ENCODE measurements at places on chromosomes 2 and 18.

- DNase-seq, result no peak
These were observed 224.4 kb upstream of the APCDD1 start for GRCh38 chr18:10230072-10230471.

DNA sequence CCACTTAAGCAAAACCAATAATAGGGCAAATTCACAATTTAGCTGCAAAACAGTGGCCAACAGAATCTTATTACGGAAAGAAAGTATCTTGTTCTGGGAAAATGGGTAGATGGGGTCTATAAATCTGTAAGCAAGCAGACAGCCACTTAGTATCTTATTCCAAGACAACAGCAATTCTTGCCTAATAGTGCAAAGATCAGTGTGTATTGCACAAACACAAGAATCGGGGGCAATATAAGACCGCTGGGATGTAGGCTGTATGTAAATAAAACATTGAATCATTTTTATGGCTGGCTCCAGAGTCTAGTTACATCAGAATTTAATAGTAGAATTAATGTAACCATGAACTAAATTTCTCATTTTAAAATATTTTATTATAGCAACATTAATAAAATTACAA lies 85.6 kb downstream of the FBXO15 start:
- DNase-seq, result no peak

- DNase-seq, result no peak
These were observed 4.9 kb upstream of the SIX2 start for GRCh38 chr2:45014016-45014702.

DNA sequence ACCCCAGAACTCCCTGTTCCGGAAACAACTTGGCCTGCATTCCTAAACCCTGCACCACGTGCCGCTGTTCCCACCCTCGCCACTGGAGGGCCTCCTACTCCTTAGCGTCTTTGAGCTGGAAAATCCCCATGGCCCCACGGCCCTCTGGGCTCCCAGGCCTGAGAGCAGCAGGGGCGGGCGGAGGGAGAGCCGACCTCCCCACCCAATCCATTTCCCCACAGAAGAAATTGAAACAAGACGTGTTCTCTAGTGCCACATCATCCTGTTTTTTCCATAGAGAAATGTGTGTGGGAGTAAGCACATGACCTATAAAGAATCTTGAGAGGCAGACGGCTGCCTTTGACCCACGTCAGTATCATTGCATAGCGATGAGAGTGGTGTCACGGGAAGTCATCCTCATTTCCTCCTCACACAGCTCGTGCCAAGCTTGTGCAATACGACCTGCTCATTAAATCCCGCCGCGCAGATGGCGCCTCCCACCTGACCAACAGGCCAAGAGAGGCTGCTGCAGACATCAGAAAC lies 79.2 kb downstream of the LAMA1 start:
- DNase-seq, result no peak

DNA sequence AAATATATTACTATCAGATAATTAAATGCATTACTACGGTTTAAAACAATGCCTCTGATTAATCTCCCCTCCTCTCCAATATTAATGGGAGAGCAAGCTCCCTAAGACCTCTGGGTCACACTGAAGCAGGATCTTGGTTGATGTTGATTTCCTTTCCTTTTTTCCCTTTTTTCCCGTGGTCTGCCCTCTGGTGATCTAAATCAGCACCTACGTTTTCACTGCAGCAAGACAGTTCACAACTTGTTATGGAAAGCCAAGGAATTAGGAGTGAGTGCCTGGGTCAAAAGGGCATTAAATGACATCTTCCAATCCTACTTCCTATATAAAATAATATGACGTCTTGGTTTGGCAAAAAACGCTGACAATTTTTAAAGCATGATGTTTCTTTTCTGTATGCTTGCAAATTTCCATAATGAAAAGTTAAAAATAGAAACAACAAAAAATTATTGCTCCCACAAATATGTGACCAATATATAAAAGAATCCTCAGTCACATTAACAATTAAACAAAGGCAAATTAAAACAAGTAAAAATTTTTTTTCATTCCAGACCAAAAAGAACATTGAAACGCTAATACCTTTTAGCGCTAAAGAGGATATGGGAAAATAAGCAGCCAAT lies 7.9 kb upstream of the CFAP36 start:
- no peak for DNase-seq

DNA sequence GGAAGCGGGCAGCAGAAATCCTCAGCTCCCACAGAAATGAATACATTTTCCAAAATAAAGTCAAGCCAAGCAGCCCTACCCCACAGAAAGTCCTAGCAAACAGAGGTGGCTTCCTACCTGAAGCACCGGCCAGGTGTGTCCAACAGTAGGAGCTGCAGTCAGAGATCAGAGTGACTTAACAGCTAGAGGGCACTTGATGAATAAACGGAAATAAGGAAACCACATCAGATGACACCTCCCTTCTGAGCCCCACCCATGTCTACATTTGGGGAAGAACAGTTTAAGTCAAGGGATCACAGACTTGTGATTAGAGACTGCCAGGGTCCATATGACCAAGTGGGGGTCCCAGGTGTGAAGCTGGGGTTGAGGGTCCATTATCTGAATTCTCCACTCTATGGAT lies at the start of gene CXCR1:
TSS of gene CXCR1 (minus strand) at position 172 of the 400 bp plus-strand sequence. CDS start 1,751 bp downstream, outside the sequence.
- DNase-seq, result no peak

GRCh38 chr18:31658670-31659575 lies 25.5 kb downstream of the B4GALT6 start:
- no peak for DNase-seq

DNA sequence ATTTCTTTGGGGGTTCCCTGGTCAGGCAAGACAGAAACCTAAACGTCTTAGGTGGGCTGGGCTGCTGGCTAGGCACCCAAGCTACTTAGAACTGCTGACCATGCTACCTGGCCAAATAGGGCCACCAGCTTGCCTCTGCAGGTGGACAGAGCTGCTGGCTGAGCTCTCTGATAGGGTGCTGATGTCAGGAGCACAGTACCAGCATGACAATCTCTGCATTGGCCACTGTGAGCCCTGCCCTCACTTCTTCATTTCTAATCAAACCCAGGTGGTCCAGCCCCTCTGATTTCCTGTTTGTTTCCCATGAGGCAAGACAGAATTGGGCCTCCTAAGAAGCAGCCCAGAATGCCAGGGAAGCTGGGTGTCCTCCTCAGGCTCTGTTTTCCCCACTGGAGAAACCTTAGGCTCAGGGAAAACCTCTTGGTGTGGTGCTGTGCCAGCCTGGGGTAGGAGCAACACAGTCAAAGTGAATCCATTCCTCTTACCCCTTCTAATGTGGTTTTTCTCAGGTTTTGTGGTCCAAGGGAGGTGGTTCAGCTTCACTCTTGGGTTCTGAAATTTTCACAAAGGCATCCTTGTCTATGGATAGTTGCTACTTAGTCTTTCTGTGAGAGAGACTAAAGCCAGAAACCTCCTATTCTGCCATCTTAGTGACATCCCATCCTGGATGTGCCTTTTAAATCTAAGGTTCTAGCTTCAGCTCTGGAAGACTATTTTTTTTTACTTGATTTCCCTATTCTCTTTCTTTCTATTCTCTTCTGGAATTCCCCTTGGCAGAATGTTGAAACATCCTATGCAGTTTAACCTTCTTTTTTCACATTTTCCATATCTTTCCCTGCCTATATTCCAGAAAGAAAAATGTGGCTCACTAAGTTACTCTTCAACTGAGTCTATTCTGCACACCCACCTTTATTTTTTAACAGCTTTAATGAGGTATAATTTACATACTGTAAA lies 15.2 kb downstream of the SP100 start:
- no peak for DNase-seq

DNA sequence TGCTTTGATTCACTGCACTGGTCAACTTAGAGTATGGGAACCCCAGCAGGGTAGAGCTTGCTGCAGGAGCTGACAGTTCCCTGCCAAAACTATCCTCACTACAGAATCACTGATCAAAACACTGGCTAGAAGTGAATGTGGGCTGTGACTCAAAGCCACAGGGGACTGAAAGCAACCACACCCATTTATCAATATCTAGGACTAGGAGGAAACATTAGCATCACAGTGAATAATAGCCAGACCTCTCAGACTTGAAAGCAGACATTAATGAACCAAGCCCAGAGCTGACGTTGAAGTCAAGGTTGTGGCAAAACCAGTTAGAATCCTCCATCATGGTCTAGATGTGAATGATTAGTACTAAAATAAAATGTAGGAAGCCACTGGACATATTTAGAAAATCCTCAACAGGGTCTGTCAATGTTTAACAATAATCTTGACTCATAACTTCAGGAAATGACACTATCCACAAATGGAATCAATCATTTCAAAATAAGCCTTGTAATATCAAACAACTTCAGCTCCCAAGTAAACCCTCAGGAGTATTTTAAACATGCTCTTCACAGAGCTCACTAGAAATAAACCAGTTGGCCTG lies 131.4 kb downstream of the CDH20 start:
- no peak for DNase-seq

GRCh38 chr2:100040906-100041305 lies 101.5 kb downstream of the AFF3 start:
- no peak for DNase-seq

DNA sequence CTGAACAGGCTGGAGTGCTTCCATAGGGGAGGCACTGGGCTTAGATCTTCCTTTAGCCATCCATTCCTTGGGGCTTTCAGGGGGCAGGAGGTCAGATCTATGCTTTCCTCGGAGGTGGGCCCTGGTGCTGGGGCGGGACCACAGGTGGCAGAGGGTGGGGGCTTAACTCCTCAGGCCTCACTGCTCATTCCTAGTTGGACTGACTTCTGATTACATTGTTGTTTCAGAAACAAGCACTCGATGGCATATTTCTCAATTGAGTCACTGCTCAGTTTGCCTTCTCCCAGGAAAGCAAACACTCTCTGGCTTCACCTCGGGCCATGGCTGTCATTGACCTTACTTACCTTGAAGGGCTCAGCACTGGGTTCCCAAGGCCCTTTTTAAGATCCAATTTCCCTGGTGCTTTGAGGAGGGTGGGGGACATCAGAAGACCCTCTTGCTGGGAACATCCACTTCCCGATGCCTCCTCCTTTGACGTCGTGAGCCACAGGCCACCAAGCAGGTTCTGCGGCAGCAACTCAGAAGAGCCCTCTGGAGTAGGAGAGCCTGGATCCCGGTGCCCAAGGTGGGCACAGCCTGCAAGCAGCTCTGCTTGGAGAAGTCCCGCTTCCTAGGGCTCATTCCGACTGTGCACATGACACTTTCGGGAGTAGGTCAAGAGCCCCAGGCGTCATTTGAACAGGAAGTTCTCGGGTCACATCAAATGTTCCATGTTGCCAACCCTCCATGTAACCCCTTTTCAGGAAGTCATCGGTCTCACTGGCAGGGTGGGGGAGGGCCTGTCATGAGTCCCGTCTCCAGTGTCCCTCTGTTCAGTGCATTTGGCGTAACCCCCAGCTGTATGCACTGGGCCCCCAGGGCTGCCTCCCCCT lies 40.6 kb downstream of the SDC1 start:
- DNase-seq, result no peak

GRCh38 chr2:78701546-78701945 lies 324.0 kb upstream of the REG3G start:
- DNase-seq, result no peak

GRCh38 chr2:173427887-173428668 lies 73.4 kb downstream of the CDCA7 start:
- DNase-seq, result no peak

DNA sequence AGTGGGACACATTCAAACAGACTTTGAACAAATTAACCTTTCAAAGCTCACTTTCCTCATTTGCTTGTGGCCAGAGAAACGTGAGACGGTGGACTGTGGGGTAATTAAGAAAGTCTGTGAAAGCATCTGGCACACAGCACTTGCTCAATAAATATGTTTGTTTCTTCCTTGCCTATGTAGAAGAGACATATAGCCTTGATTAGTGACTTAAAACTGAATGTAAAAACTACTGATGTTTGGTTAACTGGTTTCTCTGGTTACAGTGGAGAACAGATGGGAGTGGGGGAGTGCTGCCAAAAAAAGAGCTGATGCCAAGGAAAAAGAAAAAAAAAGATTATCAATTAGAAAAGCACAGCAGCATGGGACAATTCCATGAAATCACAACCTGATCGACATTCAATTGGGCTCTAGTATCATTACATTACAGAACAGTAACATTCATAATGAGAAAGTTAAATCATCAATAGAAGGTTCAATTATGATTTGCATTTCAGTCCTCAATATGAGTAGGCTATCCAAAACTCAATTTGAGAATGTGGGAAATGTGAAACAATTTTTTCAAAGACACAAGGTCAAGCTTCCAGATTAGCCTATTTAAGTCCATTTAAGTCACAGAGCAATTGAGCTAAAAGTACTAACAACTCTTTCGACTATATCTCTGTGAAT lies 14.7 kb downstream of the CUL3 start:
- no peak for DNase-seq
